ENCODE measurements at places on chromosomes 3 and 15.
A peak's percentile ranks its signal among the peaks of the same experiment; 100 is the strongest.

GRCh38 chr15:60580650-60581376 is 101.9 kb upstream of the ICE2 start:
- no peak for DNase-seq

DNA sequence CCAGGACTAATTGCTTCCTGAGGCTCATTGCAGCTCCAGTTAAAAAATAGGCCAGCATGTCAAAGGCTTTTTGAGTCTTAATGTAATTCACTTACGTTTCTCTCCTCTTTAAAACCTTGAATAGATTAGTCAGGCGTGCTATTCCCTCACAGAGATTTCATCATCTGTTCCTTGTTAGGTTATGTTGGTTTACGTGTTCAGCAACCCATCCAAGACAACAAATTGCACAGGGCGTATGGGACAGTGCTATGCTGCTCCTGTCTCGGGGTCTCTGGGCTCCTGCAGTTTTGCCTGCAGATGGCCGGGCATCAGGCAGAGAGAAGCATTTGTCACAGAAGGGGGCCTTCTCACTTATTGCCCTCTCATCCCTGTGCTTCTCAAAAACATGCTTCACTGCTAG is 117.1 kb downstream of the CHDH start:
- DNase-seq, result no peak

- no peak for DNase-seq
These were observed 301.0 kb downstream of the CADM2 start for GRCh38 chr3:85259748-85260147.

DNA sequence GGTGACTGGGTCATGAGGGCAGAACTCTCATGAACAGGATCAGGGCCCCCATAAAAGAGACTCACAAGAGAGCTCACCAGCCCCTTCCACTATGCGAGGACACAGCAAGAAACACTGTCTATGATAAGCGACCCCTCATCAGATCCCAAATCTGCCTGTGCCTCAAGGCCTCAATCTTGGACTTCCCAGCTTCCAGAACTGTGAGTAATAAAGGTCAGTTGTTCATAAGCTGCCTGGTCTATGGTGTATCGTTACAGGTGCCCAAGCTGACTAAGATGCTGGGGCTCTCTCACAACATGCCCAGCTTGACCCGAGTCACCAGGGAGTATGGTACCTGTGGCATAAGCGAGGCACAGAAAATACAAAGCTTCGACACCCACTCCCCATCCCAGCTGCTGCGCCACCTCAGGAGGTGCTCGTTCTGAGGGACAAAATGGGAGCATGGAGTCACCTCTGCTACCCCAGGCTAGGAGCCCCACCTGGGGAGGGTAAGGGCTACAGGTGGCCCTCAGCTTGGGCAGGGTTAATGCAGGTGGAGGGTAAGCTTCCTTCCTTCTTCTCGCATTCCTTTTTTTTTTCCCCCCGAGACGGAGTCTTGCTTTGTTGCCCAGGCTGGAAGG is 234.1 kb downstream of the ADAMTS17 start:
- no peak for DNase-seq

DNA sequence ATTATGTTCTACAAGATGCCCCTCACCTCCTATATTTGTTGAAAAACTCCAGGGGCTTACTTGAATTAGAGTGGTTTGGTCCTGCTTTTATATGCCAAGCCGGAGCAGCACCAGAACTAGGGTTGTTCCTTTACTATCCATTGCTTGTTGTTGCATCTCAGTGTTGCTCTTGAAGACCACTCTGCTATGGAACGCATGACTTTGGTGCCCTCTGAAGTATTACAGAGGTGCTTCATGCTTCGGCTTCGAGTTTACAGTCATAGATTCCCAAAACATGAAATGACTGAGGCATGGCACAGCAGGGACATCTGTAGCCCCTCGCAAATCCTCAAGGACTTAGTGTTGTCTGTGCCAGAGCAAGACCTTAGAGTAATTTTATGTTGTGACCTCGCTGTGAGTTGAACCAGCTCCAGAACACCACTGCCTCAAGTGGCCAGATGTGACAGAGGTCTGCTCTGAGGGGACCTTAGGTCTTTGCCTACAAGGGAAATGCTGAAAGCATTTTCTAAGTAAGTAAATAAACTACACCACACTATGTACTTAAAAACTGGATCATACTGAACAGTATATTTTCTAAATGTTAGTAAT is 67.2 kb upstream of the SIAH2 start:
- DNase-seq, result peak; percentile 10

DNA sequence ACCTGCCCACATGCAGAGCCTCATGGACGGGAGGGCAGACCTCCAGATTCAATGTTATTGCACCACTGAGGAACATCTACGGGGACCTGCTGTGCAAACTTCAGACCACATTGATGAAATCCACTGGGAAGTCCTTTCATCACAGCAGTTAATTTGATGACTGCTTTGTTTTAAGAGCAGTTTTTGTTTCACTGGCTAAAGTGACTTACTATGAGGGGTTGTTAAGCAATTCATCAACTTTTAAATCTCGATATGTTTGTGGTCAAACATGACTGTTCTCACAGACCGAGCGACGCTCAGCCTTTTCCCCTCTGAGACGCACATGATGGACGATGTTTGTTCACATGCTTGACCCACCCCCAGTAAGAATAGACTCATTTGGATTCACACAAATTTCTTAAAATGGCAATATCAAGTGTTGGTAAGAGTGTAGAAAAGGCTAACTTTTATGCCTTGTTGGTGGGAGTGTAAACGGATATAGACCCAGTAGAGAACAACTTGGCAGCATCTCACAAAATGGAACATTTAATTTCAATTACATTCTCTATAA is 35.9 kb upstream of the IREB2 start:
- DNase-seq, result no peak

GRCh38 chr15:71804226-71804625 is 6.1 kb upstream of the NR2E3 start:
- no peak for DNase-seq

DNA sequence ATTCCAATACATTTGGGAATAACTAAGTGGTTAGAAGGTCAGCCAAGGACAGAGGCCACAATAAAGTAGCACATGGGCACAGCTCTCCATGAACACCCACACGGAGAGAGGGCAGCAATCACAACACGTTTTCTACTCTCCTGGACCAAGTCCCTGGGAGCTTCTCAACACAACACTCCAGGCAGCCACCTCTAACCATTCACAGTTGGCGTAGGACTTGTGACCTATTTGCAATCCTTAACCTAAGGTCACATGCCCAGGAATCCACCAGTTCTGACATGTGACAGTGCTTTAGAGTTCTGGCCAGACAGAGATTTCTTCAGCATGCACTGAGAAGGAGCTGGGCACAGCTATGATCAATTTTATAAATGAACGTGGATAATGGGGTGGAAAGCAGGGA is 280.8 kb downstream of the SHQ1 start:
- DNase-seq, result no peak

GRCh38 chr15:42284551-42284950 is 11.3 kb upstream of the TMEM87A start:
- no peak for DNase-seq

DNA sequence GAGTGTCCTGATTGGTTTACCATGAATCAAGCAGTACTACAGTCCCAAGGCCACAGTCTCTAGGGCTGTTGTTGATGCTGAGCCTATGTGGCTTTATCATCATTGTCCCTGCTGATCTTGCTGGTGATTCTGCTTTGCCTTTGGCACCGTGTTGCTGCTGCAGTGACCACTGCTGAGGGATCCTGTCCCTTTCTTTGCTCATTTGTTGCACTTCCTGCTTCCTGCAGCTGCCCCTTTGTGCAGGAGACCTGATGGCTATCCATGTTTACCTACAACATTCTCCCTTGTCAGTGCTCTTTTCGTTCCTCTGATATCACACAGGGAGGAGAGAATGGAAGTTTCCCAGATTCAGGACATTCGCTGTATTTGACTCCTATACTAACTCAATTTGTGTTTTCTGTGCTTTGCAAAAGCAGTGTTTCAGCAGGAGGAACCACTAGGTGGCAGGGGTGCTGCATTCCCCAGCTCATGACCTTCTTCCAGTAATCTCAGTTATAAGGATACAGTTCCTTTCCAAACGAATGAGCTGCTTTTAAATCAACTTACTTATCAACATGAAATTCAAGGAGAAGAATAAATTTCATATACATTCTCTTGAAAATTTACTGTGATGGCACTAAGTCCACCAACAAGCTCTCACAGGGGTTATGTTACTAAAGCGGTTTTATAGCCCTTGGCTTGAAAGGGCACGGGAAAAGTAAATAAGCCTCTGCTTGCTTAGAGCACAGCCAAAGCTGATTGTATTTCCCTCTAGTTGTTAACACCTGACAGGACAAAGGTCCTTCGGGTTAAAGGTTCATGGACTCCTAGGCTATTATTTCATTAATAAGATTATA is 9.7 kb upstream of the THUMPD3 start:
- DNase-seq, result peak; percentile 46

- no peak for DNase-seq
These were observed 446.0 kb downstream of the GRM7 start for GRCh38 chr3:7306901-7307300.
